ENCODE measurements at places on chromosomes 16 and 17.

- peak; percentile 26 for DNase-seq
Observed at GRCh38 chr16:27429330-27429871, 27.4 kb downstream of the IL21R start.

DNA sequence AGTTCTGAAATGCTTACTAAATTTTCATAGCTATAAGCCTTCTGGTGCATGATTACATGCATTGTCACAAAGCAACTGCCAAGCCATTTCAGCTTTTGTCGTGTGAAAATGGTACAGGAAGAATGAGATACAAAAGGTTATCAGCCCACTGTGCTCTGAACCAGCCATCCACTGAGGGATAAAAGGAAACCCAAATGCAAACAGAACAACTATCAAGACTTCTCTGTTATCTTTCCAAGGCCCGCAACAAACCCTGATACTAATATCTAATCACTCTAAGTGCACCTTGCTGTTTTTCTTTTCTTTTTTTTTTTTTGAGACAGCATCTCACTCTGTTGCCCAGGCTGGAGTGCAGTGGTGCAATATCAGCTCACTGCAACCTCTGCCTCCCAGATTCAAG, 109.0 kb downstream of the FTO start:
- DNase-seq, result no peak

DNA sequence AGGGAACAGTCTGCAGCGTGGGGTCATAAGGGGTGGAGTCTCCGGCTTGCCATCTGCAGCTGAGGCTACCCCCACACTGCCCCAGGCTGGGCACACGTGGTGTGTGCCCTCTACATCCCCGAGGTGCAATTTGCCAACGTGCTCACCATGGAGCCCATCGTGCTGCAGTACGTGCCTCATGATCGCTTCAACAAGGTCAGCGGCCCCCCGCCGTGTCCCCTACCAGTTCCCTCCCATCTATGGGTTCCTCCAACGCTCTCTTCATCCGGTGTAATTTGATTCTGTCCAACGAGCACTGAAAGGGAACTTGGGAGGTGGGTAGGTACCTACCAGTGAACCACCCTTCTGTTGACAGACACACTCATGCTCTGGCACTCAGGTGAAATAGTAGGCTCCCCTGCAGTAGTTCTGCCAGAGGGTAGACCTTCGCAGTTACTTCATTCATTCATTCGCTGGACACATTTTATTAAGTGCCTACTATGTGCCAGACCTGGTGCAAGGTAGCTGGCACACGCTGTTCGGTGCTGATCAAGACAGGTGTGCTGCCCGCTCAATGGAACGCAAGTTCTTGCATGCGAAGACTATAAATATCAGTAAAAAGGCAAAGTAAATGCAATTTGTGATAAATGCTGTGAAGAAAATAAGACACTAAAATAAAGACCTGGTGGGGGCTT, 2.7 kb downstream of the MLLT6 start:
- no peak for DNase-seq

DNA sequence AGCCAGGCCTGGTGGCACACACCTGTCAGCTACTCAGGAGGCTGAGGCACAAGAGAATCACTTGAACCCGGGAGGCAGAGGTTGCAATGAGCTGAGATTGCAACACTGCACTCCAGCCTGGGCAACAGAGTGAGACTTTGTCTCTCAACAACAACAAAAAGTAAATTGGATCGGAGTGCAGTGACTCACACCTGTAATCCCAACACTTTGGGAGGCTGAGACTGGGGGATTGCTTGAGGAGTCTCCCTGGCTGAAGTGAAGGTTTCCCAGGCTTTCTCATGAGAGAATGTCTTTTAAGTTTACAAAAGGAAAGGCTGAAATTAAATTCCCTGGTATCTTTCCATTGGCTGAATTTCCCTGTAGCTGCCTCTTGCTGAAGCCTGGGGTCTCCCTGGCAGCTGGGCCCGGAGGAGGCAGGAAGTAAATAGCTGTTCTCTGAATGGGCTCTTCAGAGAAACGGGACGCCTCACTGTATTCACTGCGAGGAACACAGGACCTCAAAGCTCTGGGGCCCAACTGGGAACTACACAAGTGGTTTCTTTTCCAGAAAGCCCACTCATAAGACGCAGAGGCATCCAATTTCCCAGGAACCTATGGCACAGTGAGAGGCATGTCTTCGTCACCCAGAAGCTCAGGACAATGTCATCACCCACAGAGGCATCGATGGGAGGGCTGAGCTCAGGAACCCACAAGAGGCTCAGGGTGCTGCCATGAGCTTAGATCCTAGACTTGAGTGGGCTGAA, 77.4 kb upstream of the SMURF2 start:
- peak; percentile 39 for DNase-seq

DNA sequence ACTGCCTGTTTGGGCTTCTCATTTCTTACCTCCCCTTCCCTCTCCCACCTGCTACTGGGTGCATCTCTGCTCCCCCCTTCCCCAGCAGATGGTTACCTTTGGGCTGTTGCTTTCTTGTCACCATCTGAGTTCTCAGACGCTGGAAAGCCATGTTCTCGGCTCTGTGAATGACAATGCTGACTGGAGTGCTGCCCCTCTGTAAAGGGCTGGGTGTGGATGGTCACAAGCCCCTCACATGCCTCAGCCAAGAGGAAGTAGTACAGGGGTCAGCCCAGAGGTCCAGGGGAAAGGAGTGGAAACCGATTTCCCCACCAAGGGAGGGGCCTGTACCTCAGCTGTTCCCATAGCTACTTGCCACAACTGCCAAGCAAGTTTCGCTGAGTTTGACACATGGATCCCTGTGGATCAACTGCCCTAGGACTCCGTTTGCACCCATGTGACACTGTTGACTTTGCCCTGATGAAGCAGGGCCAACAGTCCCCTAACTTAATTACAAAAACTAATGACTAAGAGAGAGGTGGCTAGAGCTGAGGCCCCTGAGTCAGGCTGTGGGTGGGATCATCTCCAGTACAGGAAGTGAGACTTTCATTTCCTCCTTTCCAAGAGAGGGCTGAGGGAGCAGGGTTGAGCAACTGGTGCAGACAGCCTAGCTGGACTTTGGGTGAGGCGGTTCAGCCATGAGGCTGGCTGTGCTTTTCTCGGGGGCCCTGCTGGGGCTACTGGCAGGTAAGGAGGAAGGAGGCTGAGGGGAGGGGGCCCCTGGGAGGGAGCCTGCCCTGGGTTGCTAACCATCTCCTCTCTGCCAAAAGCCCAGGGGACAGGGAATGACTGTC, at the start of gene CD68:
Gene CD68, plus strand, starts transcription at position 638 of the 833 bp plus-strand sequence. Its CDS starts 40 bp downstream, at position 678.
- DNase-seq, result peak; percentile 87

DNA sequence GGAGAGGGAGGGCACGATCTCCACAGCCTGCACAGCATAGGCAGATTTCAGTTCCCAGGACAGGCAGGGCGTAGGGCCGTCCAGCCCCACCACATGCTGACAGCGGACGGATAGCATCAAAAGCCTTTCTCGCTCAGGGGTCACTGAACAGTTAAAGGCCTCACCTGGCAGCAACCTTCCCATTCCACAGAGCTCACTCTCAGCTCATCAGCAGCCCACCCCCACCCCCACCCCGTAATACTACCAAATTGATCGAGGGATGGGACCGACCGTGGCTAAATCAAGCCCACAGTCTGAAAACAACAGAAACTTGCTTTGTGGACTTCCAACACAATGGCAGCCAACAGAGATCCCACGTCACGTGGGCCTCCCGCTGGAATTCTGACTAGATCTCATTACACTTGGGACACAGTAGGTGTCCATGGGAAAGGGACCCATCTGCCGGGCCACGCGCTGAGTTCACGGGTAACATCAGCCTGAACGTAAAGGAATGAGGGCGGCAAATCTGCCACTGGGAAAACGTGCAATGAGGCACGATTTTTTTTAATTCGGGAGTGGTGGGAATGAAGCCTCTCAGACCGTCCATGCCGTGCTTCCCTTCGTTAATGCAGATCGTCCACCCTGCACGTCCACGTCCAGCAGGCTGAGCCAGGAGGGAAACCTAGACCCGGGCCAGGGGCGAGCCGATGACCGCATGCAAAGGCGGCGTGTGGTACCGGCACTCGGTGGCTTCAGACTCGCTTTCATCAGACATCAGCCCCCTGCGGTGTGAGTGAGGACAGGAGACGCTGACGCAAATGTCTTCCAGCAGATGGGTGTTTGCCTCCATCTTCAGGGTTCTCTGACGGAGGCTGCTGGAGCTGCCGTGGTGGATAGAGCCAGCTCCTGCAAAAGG, 92.1 kb downstream of the TBC1D16 start:
- no peak for DNase-seq

DNA sequence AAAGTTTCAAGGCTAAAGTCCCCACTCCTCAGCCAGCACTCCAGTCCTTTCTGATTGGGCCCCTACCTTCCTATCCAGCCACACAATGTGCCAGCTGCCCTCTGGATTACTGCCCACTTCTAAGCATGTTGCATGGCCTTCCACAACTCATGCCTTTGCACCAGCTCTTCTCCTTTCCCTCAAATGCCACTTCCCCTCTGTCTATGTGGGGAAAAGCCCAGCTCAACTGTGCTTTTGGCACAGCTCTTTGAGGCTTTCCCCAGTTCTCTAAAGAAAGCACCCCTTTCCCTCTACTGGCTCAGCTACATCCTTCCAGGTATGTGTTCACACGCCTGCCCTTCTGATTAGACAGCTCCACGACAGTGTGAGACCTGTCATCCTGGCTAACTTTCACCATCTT, 18.5 kb downstream of the GTF3C1 start:
- DNase-seq, result no peak

DNA sequence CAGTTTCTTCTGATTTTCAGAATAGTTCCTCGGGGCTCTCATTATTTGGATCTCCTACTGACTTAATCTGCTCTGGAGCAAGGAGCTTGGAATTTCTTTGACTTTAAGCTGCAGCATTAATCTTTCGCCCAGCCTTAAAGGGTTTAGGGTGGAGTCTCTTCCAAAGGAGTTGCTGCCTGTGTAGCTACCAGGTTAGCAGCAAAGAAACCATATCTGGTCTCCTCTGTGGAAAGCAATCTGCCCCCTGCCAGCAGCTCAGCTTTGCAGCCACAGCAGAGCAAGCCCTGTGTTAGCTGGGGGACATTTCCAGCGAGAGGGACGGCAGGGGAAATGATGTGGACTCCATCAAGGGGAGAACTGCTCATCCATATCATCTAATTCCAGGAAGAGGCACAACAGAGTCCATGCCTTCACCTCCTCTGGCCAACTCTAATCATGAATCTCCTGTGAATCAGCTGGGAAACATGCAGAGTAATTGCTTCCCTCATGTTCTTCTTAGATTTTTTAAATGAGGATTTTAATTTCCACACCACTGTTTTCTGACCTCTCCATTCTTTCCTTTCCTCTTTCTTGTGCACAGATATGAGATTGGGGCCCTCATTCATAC, 827.6 kb upstream of the CA10 start:
- DNase-seq, result no peak
